CD4-positive, alpha-beta T cell treated with Interleukin-4 for 4 hours (primary cell): ENCODE measurements at places on chromosomes 5 and 9.

GRCh38 chr5:5246736-5247135, 106.6 kb downstream of the ADAMTS16 start:
- no peak for DNase-seq

DNA sequence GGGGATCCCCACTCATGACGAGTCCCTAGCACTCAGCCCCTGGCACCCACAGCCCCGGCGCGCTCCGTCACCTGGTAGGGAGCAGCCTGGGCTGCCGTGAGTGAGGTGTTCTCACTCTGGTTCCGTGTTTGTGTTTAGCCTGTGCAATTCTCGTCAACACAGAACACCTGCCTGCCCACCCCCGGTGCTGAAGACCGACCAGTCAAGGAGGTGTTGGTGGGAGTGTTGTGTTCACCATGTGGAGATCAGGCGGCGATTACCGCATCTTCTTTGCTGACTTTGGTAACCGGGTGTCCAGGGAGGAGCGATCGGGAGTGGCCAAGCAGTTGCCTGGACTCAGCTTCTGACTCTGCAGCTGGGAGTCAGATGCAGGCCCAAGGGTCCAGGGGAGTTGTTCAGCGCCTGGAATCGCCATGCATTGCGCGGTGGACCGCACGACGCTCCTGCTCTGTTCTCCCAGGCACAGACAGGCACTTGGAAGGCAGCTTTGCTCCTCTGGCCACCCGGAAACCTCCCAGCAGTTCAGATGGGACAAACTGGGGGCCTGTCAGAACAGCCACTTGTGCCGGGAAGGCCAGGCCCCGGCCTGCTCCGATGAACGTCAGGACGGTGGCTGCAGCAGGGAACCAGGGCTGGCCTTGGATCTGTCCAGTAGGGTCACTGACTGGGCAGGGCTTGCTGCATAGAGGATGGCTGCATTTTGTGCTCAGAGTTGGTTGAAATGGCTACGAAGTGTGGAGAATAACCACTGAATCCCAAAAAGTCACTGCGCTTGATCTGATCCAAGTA, 28.2 kb downstream of the EXOC3 start:
- no peak for DNase-seq

GRCh38 chr9:91833878-91834255, 116.2 kb downstream of the ROR2 start:
- no peak for DNase-seq

DNA sequence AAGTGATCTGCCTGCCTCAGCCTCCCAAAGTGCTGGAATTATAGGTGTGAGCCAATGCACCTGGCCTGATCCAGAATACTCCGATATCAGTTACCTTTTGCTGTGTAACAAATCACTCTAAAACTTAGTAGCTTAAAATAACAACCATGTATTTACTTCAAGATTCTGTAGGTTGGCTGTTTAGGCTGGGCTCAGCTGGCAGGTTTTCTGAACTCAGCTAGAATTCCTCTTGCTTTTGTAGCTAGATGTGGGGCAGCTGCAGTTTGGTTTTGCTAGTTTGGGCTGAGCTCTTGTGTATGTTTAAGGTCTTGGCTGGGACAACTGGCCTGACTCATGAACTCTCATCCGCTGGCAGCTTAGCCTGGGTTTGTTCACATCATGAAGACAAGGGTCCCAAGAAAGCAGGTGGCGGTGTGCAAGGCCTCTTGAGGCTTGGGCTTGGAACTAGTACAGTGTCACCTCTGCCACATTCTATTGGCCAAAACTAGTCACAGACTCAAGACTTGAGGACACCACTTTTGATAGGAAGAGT, 138.3 kb upstream of the SHB start:
- DNase-seq: no peak

- no peak for DNase-seq
Measured at GRCh38 chr5:5979761-5980537, 398.4 kb downstream of the MED10 start.

GRCh38 chr9:13804532-13804931, 509.4 kb downstream of the NFIB start:
- no peak for DNase-seq
